Thoracic aorta (tissue), 2 donors: ENCODE measurements at places on chromosomes 13 and 19. TPM values are rescaled to one million over a fixed set of nuclear protein-coding genes. Genes with fewer than 3 reads are reported as not detected.

Gene DOCK9
- total RNA-seq: 58.6 TPM

GRCh38 chr19:33158365-33158764 lies 26.5 kb downstream of the WDR88 start:
- no peaks in the 10 kb centered on the region for H3K4me1 ChIP-seq
- H3K36me3 ChIP-seq: no peaks in the 10 kb centered on the region
- no peak for DNase-seq
- H3K4me3 ChIP-seq: no peak overlapping the region

DNA sequence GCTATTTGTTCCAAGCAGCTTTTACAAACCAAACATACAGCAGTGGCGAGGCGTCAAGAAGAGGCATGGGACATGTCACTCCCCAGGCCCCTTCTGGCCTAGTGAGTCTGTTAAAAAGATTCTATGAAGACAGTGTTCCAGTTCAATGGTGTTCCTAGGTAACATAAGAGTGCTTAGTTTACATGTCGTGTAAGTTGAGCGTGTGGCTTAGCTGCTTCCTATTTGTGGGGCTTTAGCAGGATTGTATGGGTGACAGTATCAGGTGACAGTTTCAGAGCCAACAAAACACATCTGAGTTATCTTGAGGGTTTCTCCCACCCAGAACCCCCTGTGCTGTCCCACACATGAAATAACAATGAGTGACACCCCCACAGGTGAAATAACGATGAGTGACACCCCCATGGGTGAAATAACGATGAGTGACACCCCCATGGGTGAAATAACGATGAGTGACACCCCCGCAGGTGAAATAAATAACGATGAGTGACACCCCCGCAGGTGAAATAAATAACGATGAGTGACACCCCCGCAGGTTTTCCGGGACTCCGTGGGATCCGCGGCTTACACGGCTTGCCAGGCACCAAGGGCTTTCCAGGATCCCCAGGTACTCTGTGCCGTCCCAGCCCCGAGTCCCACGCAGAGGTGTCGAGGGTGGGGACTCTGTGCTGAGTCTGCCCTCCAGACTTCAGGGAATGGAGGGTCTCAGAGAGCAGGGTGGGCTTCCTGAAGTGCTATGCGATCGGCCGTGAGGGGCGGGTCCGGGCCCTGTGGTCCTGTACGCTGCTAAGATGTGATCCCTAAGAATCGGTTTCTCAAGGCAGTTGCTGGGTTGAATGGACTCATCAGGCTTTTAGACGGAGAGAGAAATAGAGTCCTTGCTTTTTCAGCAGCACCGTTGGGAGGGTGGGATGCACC lies 68.6 kb downstream of the RAB20 start:
- H3K4me1 ChIP-seq: no peaks in the 10 kb centered on the region
- no peaks in the 10 kb centered on the region for H3K27me3 ChIP-seq
- H3K36me3 ChIP-seq: peaks cover 84% of the 10 kb centered on the region
- no peak for DNase-seq
- no peak overlapping the region for H3K27ac ChIP-seq

GRCh38 chr13:80164462-80164861 lies 176.5 kb downstream of the SPRY2 start:
- no peak overlapping the region for H3K4me3 ChIP-seq
- no peaks in the 10 kb centered on the region for H3K27me3 ChIP-seq
- DNase-seq: no peak

- no peak overlapping the region for H3K27ac ChIP-seq
- H3K4me3 ChIP-seq: no peak overlapping the region
- peaks cover 63% of the 10 kb centered on the region for H3K36me3 ChIP-seq
- no peaks in the 10 kb centered on the region for H3K27me3 ChIP-seq
Measured at GRCh38 chr19:57212109-57212508, 18.7 kb upstream of the AURKC start.

- peaks cover 17% of the 10 kb centered on the region for H3K4me1 ChIP-seq
- H3K4me3 ChIP-seq: no peak overlapping the region
- no peaks in the 10 kb centered on the region for H3K36me3 ChIP-seq
- no peak overlapping the region for H3K27ac ChIP-seq
- peaks cover 9% of the 10 kb centered on the region for H3K27me3 ChIP-seq
Measured at GRCh38 chr19:5343848-5344247, 3.2 kb upstream of the PTPRS start.
